ENCODE measurements at places on chromosomes 5 and 9.

DNA sequence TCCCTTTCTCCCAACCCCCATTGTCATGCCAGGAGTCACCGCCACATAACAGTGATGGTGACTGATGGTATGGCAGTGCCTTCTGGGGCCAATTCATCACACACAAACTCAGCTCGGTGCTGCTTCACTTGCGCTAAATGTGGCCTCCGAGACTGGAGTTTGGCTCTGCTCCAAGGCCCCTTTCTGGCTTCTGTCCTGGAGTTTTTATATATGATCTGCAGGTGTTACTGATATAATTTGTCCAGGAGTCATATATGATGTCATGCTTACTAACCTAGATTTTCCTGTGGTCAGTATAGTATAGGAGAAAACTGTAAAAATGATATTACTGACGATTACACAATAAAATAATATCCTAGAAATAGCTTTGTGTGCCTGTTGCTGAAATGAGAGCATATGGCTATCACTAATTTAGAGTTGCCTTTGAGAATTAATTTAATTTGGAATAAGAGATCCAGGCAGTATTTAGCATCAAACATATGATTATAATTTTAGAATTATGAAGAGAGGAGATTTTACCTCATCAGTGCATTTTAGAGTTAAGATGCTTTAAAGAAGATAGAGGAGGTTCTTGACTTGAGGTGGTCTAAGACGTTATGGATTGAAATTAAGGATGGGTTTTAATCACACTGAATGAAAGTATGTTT lies 334.1 kb upstream of the CD180 start:
- DNase-seq: no peak

GRCh38 chr5:166768536-166768935 lies 1522.9 kb upstream of the WWC1 start:
- no peak for DNase-seq

DNA sequence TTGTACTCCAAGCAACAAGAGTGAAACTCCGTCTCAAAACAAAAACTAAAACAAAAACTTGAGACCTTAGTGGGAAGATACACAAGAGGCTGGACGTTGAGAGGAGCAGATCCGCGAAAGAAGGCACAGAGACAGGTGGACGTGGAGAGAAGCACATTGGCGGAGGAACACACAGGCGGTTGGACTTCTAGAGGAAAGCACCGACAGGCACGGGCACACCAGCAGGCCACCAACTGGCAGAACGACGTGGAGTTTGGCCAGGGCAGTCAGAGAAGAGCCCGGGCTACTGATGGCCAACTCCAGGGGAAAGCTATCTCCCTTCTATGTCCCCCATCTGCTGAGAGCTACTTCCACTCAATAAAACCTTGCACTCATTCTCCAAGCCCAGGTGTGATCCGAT lies 482.7 kb downstream of the GABRG2 start:
- no peak for DNase-seq

- DNase-seq: no peak
These were observed 478.7 kb downstream of the SEMA5A start for GRCh38 chr5:9067154-9067553.

DNA sequence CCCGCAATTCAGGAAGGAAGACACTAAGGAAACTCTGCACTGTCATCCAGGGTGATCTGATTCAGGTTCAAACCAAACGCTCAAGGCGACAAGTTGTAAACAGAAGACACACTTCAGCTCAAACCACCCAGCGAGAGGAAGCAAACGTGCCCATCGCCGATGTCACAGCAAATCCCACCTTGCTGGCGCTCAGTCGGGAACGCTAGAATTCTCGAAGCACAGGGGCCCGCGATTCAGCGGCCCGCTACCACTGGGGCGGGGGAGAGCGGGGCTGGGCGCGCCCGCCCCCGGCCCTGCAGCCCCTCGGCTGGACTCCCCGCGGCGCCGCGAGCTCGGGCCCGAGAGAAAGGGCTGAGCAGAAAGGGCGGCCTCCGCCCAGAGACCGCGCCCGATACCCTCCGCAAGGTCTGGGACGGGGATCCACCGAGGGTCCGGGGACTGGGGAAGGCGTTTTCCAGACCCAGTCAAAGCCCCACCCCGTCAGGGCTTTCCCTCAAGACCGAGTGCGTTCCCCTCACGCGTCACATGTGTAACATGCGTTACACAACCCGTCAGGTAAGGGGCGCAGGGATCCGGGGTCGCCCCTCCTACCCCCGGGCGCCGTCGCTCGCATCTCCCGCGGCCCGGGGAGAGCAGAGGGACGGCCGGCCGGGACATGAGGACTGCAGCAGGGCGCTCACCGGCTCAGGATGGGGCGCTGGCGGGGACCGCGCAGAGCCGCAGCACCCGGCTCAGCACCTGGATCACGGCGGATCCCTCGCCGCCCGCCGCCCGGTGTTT lies 469 bp downstream of the AGTPBP1 start:
- peak; percentile 55 for DNase-seq

GRCh38 chr9:128054087-128054486 lies 13.0 kb downstream of the NAIF1 start:
- no peak for DNase-seq

DNA sequence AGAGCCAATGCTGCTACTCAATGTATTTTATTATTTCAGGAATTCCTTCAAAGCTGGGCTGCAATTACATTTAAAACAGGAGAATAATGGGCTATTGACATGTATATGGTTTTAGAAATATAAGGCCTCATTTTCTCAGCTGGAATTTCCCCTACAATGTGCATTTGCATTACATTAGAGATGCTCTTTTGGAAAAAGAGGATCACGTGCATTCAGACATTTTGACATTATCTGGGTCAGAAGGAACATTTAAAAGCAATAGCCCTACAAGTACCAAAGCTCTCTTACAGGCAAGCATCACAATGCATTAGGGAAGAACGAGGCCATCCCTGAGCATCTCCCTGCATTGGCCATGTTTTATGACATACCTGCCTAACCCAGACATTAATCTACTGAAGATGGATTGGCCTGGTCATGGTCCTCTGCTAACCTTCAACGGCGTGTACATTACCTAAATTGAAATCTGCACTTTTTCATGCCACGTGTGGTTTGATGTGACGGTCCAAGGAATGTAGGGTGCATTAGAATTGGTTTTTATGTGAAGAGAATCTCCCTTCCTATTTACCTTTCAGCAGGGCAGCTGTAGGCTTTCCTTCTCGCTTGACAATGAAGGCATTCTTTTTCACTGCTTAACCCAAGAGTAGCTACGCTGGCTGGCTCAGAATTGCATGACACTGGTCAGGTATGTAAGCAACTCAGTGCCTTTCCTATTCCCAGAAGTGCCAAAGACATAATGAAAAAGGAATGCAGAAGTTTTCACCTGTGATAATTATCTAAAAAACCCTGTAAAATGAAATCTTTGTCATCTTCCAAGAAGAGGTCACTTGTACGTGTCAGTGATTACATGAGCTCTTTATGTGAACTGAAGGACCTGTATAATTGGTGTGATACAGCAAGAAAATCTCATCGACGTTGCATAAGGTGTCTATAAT lies 212.3 kb upstream of the MPDZ start:
- no peak for DNase-seq

GRCh38 chr9:136372561-136373299 lies 739 bp downstream of the CARD9 start:
- no peak for DNase-seq

- DNase-seq: no peak
These were observed 35.6 kb downstream of the FCHO2 start for GRCh38 chr5:72991394-72991793.

- DNase-seq: peak; percentile 82
These were observed 1.6 kb downstream of the DMRT2 start for GRCh38 chr9:1051584-1052275.

DNA sequence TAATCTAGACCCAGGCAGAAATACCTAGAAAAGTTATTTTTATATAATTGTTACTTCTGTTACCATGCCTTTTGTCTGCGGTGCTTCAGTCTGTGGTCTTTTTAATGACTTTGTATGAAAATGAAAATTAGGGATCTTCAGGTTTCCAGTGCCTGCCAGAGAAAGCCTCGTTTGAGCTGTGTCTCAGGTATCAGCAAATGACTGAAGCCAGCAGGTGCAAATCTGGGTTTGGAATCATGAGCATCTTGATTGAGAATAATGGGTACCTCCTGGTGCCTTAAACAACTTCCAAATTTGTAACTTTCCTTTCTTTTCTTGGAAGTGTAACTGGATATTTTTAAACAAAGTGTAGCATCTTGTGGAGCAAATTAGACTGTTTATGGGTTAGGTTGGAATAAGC lies 4.3 kb downstream of the ZBTB34 start:
- no peak for DNase-seq

DNA sequence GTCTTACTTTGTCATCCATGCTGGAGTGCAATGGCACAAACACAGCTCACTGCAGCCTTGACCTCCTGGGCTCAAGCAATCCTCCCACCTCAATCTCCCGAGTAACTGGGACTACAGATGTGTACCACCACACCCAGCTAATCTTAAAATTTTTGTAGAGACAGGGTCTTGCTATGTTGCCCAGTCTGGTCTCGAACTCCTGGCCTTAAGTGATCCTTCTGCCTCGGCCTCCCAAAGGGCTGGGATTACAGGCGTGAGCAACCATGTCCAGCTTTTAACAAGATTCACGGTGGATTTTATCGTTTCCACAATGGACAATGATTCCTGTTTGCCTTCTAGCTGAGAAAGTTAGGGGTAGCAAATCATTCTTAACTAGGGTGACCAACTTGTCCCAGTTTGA lies 165.9 kb downstream of the ZNF608 start:
- no peak for DNase-seq

DNA sequence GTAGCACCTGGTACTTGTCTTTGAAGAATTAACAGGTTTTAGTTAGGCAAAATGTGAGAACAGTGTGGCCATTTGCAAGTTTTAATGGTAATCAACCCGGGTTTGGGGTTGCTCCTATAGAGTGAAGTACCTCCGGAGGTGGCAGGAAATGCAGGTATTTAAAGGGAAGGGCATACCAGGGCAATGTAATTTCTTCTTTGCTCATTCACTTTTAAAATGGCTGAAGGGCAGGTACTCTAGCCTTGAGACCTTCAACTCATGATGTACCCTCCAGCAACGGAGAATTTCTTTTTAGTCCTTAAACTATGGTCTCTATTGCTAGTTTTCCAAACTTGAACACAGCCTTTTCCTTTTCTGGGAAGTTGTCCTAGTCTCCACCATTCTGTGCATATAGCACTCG lies 1.3 kb upstream of the HSPA4 start:
- no peak for DNase-seq

DNA sequence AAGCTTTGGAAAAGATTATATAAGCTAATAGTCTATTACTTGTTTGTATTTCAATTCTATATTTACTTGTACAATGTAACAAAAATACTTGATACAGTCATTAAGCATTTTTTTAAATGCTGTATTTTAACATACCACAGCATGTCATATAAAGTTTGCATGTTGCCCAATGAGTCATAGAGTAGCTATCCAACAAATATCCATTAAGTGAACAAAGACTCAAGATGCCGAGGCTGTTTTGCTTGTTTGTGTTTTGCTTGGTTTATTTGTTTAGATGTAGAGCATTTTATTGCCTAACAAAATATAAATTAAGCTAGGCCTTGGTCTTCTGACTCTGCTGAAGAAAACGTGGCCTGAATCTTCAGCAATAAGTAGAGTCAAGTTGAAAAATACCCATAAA lies 1584.3 kb upstream of the NUDT12 start:
- DNase-seq: no peak

- no peak for DNase-seq
These were observed 198.8 kb downstream of the ADAMTS12 start for GRCh38 chr5:33692980-33693379.

DNA sequence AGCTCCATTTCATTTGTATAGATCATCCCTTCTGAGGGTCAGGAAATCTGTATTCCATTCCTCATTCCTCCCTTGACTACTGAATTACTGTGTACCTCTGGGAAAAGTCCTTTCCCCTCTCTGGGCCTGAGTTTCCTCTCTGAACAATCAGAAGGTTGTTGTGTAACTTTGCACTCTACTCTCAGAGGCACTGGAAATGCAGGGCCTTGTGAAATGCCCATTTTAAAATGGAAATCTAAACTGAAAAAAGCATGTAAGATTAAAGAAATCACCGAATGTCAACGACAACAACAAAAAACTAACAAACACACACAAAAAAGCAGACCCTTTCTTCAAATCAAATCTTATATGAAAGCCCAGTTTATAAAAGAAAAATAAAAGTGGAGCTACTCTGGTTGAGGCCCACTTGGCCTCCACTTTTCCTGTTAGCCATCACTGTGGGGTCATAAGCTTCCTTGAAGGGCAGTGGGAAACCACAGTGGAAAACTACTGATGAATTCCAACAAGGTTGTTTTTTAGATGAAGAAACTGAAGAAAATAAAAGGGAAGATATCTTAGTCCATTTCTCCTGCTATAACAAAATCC lies 21.6 kb upstream of the GRPEL2 start:
- DNase-seq: no peak

DNA sequence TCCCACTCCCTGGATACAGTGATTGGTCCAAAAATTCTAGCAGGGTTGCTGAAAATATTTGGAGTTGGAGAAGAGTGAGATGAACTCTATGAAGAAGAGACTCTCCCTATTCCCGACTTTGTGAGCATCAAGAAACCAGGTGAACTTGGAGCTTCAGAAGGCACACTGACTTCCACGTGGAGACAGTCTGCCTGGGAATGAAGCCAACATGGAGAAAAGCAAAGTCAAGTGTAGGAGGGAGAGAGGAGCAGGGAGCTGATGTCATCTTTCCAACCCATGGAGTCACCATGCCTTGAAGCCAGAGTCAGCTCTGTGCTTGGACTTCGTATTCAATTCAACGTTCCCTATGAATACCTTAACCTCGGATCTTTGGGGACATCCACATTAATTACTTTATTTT lies 125.1 kb downstream of the NPR3 start:
- DNase-seq: no peak

DNA sequence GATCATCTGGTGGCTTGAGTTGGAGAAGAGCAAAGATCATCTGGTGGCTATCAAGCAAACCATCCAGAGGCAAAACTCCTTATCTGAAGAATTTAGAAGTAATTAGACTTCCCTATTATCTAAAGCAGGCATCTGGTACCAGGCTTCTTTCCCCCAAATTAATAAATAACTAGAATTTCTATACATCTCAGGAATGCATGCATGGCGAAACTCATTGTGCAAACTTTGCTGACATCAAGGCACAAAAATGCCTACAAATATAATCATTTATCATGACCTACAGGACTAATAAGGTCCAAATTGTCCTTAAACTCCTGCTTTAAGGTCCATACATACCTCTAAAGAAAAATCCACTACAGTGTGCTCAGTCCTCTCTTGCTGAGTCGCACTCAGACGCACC lies 6.0 kb downstream of the OR13D1 start:
- DNase-seq: no peak

DNA sequence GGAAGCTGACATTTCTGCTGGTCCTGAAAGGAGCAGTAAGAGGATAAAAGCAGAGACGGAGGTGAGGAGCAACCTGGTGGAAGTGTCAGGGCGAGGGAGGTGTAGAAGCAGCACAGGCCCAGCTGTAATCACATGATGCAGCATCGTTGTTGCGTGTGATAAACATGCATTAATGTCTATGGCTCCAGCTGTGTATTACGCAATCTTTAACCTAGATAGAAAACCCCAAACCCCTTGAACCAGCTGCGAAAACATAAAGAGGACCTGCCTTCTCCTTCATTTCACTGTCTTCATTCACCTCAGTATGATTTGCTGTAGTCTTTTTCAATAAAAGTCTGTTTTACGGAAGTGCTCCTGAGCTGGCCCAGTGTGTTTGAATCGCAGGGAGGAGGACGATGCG lies 162.9 kb downstream of the NTRK2 start:
- no peak for DNase-seq

Data from globus pallidus (tissue), 1 donor.